ENCODE measurements at places on chromosomes 1 and 21.

DNA sequence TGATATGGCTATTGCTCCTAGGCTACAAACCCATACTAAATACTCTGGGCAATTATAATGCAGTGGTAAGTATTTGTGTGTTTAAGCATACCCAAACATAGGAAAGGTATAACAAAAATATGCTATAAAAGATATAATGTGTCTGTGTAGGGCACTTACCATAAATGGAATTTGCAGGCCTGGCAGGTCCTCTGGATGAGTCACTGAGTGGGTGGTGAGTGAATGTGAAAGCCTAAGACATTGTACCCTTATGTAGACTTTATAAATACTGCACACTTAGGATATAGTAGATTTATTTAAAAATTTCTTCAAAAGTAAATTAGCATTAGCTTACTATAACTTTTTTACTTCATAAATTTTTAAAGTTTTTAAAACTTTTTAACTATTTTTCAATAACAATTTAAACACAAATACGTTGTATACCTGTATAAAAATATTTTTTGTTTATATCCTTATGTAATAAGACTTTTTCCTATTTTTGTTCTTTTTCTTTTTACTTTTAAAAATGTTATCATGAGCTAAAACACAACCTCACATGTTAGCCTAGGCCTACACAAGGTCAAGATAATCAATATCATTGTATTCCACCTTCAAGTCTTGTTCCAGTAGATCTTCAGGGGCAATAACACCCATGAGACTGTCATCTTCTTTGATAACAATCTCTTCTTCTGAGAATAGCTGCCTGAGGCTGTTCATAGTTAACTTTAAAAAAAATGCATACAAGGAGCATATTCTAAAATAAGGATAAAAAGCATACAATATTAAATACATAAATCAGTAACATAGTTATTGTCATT, 306.3 kb upstream of the RGS18 start:
- no peak for DNase-seq

- peak; percentile 69 for DNase-seq
Observed at GRCh38 chr1:33244143-33244808, 12.0 kb upstream of the ZNF362 start.

GRCh38 chr1:41900603-41901444, 17.9 kb downstream of the HIVEP3 start:
- DNase-seq, result peak; percentile 15

- no peak for DNase-seq
Observed at GRCh38 chr1:66137235-66137634, 344.5 kb downstream of the PDE4B start.

DNA sequence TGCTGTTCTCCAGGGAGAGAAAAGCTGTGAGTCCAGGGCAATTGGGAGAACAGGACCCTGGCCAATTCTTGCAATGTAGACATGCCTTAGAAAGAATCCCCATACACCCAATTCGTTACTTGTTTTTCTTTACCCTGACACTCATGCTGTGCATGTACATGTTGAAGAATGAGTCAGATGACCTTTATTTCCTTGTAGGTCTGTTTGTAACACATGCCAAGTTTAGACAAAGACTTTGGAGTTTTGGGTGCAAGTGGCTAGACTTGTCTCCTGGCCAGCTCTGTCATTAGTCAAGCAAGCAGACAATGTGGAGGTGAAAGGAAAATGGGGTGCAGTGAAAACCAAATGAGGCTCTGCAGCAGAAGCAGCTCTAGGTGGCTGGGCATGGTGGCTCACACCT, 38.1 kb downstream of the GNPAT start:
- no peak for DNase-seq

- DNase-seq, result no peak
Observed at GRCh38 chr1:170670802-170671628, 7.1 kb downstream of the PRRX1 start.

DNA sequence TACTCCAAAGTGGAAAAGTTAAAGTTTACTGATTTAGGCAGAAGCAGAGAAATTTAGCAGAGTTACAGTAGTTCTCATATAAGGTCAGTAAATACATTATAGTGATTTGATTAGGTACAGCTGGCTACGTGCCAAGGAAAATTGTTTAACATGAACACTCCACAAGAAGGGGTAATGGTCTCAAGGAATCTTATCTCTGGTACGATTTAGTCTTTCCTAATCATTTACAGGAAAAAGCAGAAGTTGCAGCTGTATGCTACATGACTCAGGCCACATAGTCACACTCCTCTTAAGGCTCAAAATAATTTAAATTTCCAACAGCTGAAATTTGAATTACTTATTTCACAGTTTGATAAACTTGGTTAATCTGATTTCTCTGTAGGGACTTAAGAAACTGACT, 36.9 kb upstream of the OR2B11 start:
- no peak for DNase-seq

- DNase-seq, result no peak
Observed at GRCh38 chr1:165144757-165145397, 211.6 kb downstream of the LMX1A start.

GRCh38 chr1:169390303-169390702, 22.3 kb downstream of the BLZF1 start:
- DNase-seq, result no peak

GRCh38 chr1:15155888-15156741, 2.6 kb downstream of the TMEM51 start:
- DNase-seq, result no peak

DNA sequence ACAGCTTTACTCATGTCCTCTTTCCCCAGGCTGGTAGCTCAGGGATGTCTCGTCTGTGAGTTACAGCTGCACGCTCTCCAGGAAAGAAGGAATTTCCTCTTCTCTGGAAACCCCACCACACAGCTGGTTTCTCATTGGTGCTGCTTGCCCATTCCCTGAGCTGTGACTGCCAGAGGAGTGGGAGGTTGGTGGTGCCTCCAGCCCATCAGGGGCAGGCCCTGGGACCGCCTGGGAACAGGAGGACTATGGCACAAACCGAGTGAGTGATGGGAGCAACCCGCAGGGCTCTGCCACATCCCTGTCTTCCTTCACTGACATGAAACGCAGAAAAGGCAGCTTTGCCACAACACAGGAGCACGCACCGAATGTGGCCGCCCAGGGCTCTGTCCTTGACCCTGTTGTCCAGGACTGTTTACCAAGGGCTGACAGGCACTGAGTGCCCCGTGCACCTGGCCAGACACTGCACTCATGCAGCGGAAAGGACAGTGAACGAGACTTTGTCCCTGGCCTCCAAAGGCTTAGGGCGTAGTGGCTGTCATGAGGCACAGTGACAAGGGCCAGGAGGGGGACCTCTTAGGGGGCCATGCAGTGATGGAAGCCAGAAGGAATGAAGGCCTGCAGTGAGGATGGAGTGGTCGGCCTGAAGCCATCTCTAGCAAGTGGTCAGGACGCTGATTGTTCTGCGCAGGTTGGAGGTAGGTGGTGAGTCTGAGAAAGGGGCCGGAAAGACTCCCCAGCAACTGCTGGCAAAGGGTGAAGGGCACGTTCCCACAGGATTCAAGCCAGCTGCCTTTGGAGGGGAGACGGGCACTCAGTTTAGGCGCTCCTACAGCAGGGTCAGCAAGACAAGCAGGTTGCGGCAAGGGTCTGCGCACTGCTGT, 1.7 kb upstream of the CCNL2 start:
- DNase-seq, result no peak

GRCh38 chr1:36621531-36621930, 138.8 kb upstream of the CSF3R start:
- DNase-seq, result no peak

DNA sequence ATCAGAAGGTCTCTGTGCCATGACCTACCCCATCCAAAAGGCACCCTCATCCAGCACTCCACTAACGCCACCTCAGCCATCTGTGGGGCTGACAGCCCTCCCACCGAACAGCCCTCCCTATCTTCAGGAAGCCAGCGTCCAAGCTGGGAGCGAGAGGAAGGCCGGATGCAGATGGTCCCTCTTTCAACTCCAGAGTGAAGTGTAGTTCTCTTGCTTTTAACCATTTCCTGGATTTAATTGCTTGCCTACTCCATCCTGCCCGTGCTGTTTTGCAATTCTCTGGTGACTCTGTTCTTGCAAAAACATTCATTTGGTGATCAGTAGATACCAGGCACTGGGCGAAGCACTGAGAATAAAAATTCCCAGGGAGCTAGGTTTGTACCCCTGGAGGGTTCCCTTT, 8.2 kb upstream of the DYRK1A start:
- DNase-seq, result no peak

DNA sequence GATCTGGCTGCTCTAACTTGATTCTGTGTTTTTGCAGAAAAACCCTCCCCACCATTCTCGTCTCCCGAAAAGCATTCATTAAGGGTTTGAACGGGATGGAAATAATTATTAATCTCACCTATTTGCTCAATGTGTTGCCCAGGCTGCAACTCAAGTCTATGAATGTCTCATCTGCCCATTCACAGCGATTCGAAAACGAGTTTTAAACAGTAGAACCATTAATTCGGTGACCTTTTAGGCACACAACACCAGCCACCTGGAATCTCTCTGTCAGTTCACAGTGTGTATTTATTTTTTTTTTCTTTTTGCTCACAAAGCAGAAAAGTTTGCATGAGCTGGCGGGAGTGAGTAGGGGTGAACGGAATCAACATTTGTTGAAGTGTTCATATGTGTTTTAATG, 764.7 kb upstream of the TPTE start:
- no peak for DNase-seq

DNA sequence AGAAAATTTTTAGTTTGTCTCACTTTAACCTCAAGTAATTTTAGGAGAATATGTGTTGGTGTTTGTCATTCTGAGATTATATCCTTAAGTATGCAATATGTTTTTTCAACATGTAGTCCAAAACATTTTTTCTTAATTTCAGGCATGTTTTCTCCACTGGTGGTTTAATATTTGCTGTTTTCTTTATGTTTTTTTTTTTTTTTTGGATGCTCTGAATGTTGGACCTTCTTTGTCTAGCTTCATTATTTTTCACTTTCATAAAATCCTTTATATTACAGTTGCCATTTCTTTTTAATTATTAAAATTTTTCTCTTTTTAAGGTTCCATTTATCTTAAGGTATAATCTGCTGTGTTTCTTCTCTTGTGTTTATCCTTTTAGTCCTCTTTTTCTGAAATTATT, 342.2 kb upstream of the DUSP10 start:
- no peak for DNase-seq

DNA sequence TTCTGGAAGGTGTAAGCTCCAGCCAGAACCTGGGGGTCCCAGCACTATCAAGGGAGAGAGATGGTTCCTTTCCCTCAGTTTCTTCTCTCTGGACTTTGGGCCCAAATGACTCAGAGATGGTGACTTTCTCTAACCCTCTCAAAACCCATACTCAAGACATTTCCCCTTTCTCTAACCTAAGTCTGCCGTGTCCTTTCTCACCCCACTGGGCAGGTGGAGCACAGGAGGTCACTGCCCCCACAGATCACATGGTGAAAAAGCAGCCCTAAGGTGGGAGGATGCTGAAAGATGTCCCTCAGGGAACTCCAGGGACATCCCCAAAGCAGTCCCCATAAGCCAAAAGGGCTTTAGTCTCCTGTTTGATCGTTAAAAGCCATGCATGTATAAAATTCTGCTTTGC, 173.7 kb downstream of the HIVEP3 start:
- no peak for DNase-seq

DNA sequence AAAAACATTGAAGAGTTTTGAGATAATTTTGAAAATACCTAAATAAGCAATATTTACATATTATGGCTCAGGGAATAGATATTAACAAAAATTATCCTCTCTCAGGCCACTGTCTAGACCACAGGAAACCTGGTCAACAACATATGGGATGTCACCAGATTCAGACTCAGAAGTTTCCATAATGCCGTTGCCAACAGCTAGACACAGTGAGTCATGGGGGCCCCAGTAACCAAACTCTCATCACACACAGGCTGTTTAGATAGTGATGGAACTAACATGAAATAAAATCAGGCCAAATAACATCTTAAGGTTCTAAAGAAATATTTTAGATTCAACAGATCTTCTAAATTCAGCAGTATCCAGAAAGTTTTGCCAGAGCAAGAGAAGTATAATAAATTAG, 681.7 kb upstream of the ADAMTS5 start:
- DNase-seq, result no peak

GRCh38 chr1:202160377-202160940, at the start of gene PTPN7:
Gene PTPN7, minus strand, starts transcription at chr1:202160602. Its CDS starts 1,200 bp downstream, at chr1:202159402.
- no peak for DNase-seq

- no peak for DNase-seq
Observed at GRCh38 chr1:61865646-61866220, 123.5 kb downstream of the PATJ start.

GRCh38 chr1:170993151-170993550, 57.8 kb downstream of the MROH9 start:
- no peak for DNase-seq

- DNase-seq, result no peak
Observed at GRCh38 chr1:245155272-245156040, 671 bp downstream of the KIF26B start.

- no peak for DNase-seq
Observed at GRCh38 chr1:101723415-101723814, 273.3 kb downstream of the OLFM3 start.

GRCh38 chr1:61284248-61284854, 202.0 kb downstream of the NFIA start:
- no peak for DNase-seq

GRCh38 chr1:26283871-26284596, 4.1 kb downstream of the SH3BGRL3 start:
- no peak for DNase-seq

GRCh38 chr21:45136927-45137611, 62.7 kb downstream of the ADARB1 start:
- DNase-seq, result peak; percentile 52

DNA sequence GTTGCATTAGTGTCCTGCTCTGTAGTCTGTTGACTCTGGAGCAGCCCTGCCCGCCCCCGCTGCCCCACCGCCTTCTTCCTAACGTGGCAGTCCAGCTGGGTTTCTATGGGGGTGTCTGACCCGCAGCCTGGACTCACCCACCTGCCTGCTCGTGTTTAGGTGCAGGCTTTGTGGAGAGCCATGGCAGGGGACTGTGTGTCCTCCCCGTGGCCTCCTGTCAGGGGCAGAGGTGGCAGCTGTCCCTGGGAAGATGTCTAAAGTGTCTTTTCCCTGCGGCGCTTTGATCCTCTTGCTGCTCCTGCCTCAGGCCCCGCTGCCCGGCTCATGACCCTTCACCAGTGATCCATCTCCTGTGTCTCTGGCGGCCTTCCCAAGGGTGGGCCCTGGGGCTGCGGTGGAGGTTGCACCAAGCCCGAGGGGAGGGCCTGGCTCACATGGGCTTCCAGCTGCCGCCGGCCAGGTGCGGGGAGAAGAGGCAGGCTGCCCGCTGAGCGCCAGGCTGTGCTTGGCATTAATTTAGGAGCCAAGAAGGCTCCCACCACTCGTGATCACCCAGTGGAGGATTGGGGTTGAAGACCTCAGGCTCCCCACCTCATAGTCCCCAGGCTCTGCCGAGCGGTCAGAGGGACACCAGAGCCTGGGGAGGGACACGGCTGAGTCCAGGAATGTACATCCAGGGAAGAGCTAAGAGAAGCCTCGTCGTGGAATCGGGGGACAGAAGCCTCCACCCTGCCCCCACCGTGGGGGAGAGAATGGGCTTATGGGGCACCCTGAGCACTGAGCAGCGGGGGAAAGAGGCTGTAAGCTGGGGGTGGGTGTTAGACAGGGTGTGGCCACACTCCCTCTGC, 44.1 kb downstream of the COL18A1 start:
- no peak for DNase-seq

DNA sequence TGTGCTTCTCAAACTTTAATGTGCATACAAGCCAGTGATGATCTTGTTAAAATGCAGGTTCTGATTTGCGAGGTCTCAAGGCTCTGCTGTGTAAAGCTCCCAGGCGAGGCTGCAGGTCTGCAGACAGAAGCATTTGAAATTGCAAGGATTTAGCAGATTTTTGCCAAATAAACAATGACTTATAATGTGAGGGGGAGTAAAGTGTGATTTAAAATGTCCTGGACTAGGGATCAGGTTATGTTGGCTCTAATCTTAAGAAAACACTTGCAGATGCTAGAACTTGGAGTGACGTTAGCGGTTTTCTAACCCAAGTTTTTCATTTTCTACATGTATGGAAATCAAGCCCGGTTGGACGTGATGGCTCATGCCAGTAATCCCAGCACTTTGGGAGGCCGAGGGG, 16.2 kb upstream of the ACTN2 start:
- no peak for DNase-seq

Measured in keratinocyte (primary cell).